ENCODE measurements at places on chromosomes 2 and 18.

GRCh38 chr2:225008179-225008856 lies 34.0 kb downstream of the DOCK10 start:
- no peak for DNase-seq

DNA sequence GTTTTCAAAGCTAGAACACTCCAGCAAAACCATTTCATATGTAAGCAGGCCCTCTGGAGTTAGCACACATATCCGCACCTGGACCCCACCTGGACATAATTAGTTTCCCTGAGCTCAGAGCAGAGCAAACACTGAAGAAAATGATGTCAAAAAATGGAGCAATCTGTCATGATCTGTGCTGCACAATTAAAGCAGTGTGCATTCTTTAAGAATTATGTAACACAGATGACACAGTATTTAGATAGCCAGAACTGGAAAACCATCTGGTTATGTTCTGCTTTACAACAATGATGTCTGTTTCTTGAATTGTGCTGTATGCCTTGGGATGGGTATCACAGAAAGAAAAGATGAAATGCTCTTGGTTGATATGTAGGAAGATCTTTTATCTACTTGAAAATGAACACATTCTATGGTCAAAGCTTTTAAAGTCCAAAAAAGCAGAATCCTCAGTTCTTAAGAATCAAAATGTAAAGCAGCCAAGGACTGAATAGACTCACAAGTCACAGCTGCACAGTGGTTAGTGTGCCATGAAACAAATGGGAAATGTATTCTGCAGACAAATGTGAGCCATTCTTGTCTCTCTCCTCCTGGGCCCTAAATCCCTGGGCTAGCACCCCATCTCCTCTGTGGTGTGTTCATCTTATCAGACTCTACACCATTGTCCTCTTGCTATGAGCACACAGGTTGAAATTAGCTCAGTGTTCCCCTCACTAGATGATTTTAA lies 36.8 kb downstream of the HRH4 start:
- DNase-seq, result no peak

- DNase-seq, result no peak
Measured at GRCh38 chr2:226300196-226300886, 499.3 kb downstream of the IRS1 start.

- DNase-seq, result no peak
Measured at GRCh38 chr2:54845094-54845493, 121.6 kb downstream of the EML6 start.

Data from activated T-helper 9 cell treated with anti-CD3 and anti-CD28 coated beads, Interleukin-2, amount 50 U/mL, for 16 hours (primary cell).